ENCODE measurements at places on chromosomes 16 and 17. TPM values are rescaled to one million over a fixed set of nuclear protein-coding genes. Genes with fewer than 3 reads are reported as not detected.
A peak's percentile ranks its signal among the peaks of the same experiment; 100 is the strongest.

DNA sequence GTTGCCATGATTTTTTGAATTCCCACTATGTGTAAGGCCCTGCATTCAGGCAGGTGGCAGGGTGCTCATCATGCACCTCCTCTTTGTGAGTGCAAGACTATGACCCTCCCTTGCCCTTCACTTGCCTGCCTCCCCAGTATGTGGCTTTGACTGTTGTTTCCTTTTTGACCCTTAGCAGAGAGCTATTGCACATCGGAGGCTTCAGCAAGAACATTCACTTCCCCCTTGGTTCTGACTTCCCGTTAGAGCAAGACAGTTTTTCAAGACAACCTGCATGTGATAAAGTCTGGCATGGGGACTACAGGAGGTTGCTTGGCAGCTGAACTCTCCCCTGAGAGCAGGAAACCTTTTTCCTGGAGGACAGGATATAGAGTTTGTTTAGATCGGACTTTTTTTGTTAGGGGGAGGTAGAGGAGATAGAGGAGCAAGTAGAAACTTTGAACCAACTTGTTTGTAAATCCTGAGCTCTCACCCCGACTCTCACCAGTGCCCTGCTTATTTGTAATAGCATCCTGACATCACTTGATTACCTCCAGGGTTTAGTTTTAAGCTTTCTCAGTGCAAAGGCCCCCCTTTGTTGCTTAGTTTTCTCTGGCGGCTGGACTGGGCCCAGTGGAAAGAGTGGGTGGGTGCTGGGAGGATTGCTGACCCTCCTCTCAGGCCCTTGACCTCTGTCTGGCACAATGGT, 34.3 kb downstream of the LIMD2 start:
- no peak for DNase-seq

DNA sequence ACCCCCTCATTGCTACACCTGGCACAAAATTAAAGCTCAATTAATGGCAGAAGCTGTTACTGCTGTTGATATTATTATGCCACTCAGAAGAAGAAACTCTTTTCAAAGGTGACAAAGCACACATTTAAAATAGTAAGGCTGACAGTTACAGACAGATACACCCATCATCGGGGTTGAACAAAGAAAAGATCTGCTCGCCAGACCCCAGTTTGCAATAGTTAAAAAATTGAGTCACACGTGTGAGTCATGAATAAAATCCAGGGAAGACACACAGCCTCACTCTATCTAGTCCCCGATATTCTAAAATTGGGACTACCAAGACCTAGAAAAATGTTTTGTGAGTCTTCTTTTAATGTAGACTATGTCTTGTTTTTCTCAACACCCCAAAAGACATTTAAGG, 330.0 kb upstream of the SOX9 start:
- DNase-seq = no peak

- peak; percentile 4 for DNase-seq
These were observed 34.2 kb downstream of the COPRS start for GRCh38 chr17:31824766-31825360.

- no peak for DNase-seq
These were observed 5.1 kb downstream of the HLF start for GRCh38 chr17:55269894-55270293.

- DNase-seq = no peak
These were observed 116.6 kb downstream of the ZNF18 start for GRCh38 chr17:11880714-11881113.

DNA sequence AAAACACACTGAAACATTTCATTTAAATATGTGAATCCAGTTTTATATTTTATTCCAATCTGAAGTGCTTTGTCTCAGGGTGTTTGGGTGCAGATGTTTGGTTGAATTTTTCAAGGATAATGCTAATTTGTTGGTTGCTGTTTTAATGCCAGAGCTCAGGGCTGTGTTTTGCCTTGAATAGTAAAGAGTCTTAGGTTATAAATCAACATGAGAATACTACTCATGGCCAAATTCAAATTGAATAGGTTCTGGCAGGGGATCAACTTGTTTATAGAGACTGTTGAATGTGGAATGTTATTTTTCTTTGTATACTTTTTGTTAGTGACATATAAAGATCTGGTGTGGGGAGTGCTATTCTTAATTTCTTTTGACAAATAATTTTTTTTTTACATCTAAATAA, 18.8 kb downstream of the TOM1L1 start:
- no peak for DNase-seq

TGFB1I1 gene
- 232 TPM for total RNA-seq

CA7 gene
- total RNA-seq = not detected

GPR139 gene
- not detected for total RNA-seq

All from posterior vena cava (tissue), 2 donors.